ENCODE measurements at places on chromosomes 13 and 19.

GRCh38 chr13:48853728-48854102, 122.0 kb upstream of the FNDC3A start:
- DNase-seq = no peak

DNA sequence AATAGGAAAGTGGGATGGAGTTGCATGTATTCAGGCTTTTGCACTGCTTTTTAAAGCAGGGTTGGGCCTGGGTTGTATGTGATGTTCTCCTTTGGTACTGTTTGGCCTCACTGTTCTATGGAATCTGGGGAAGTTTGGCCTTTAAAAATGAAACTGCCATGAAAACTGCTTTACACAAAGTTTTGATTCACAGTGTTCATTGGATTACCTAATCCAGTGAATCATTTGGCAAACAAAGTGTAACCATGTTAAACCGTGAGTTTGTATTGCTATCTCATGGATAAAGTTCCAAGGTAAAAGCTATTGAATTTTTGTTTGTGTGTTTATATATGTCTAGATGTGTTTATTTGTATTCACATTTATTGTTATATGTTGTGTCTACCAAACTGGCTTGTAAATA, 1658.6 kb downstream of the OLFM4 start:
- no peak for DNase-seq

- DNase-seq = no peak
Observed at GRCh38 chr19:9597027-9597426, 12.7 kb upstream of the ZNF121 start.

- DNase-seq = no peak
Observed at GRCh38 chr19:38392707-38393308, 4.3 kb downstream of the SPRED3 start.

DNA sequence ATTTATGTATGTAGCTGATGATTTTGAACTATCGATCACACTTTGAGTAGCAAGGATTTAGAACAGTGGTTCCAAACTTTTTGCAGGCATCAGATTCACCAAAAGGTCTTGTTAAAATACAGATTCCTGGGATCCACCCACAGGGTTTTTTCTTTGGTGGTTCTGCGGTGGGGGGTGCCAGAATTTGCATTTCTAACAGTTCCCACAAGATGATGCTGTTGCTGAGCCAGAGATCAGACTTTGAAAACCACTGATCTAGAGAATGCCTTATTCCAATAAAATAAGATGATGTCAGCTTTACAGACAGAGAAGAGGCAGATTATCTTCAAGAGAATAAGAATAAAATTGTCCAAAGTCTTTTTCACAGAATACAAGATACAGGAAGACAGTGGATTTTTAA, 80.9 kb upstream of the SHISA2 start:
- peak; percentile 47 for DNase-seq

GRCh38 chr19:11984986-11985385, 20.1 kb downstream of the ZNF763 start:
- peak; percentile 20 for DNase-seq

Data from right hindlimb (tissue), 1 donor.